ENCODE measurements at places on chromosomes 7 and 10. TPM values are rescaled to one million over a fixed set of nuclear protein-coding genes. Genes with fewer than 3 reads are reported as not detected.

The TAS2R4 gene
- 1.2 TPM for total RNA-seq

The MEOX2 gene
- 0.37 TPM for total RNA-seq

The WNT2 gene
- not detected for total RNA-seq

The C1QL3 gene
- total RNA-seq: 0.12 TPM

The RAB19 gene
- 21.9 TPM for total RNA-seq

The RNF32 gene
- 2.8 TPM for total RNA-seq

The PLCE1 gene
- total RNA-seq: 57.6 TPM

The SPACDR gene
- total RNA-seq: 0.31 TPM

The TMEM139 gene
- total RNA-seq: 21.8 TPM

The NUTM2E gene
- not detected for total RNA-seq

The PRTFDC1 gene
- total RNA-seq: 6.6 TPM

The HOXA5 gene
- 16.2 TPM for total RNA-seq

The RNF148 gene
- 0.25 TPM for total RNA-seq

The HDAC9 gene
- total RNA-seq: 12.3 TPM

The MAGI2 gene
- total RNA-seq: 3.5 TPM

DNA sequence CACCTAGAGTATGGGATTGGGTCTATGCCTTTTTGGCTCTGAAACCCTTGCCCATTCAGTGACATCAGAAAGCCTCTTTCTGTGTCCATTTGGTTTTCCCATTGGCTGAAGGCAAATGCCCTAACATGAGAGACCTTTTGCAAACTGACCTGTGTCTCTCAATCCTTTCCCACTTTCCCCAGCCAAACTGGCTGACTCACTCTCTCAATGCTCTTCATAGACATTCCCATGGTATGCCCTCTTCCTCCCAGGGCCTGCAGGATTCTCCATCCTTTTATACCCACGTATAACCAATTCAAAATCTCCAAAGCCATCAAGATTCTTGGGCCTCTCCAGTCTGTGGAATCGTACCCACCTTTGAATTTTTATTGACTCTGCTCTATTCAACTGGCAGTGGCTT, 563.3 kb downstream of the GATA3 start:
- no peak for DNase-seq

DNA sequence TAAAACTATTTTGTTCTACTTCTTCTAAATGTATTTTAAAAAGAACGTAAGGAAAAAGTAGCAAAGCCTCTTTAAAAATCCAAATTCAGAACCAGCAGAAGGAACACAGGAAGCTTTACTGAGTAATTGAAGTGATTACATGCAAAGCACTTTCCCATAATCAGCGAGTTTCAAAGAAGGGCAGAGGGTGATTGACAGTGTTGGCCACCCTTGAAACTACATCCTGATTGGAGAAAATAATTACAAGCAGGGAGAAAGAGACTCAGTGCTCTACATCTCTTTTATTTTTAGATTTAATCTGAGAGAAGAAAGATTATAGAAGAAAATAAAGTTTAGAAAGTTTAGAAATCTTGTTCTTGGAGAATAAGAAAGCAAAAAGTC, 20.3 kb upstream of the HGF start:
- DNase-seq: no peak

- DNase-seq: no peak
These were observed 68.6 kb downstream of the FRMPD2 start for GRCh38 chr10:48205918-48206317.

DNA sequence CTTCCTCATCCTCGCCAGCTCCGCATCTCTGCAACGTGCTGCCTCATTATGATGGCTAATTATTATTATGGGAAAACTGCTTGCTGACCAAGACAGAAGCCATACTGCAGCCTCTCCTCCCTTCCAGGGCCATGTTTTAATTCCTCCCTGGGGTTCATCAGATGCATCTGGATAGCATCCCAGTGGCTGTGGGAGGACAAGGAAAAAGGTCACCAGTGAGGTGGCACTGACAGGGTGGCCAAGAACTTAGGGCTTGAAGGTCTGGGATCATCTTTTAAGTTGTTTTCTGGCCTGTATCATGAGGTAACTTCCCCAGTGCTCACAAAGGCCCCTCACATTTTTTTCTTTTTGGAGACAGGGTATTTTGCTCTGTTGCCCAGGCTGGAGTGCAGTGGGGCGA, 39.6 kb downstream of the KCNH2 start:
- DNase-seq: no peak

DNA sequence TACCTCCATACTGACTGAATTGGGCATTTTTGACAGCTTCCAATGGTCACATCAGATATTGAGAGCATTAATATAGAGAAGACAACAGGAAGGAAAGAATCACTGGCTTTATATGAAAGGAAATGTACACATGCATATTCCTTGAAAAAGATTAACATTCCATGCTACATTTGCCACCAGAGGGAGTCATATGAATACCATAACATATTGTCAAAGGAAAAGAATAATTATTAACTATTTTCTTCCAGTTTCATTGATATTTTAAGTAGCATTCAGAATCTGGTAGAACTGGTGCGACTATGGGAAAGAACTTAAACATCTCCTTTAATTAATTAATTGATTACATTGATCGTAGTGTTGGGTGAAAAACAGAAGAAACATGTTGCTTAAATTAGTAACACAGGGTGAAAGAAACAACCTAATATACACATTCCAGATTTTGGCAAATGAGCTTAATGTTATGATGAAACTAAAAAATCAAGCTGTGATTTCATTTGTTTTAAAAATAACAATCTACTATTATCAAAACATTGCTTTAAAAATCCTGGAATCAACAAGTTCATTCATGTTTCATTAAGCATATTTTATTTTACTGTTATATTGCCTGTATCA, 71.5 kb downstream of the GPR85 start:
- no peak for DNase-seq

- DNase-seq: no peak
These were observed 117.6 kb upstream of the PDLIM1 start for GRCh38 chr10:95408148-95408960.

GRCh38 chr10:98338896-98339295, 70.9 kb upstream of the LOXL4 start:
- no peak for DNase-seq

DNA sequence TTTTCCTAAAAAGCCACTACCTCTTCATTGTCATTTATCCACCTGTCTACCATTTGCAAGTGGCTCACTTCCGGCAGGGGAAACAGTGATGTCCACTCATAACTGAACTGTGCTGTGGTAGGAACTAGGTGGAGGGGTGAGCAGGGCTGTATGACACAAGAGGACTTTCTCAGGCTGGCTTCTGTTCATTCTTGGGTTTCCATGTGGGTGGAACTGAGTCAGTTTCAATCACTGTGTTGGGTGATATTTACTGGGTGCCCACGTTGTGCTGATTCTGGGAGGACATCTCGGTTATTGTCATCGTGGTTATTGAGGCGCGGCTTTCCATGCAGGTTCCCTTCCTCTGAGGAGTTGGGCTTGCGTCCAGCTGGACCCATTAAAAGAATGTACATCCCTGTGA, 38.8 kb downstream of the RAMP3 start:
- DNase-seq: no peak

GRCh38 chr7:101357433-101357832, 5.2 kb upstream of the COL26A1 start:
- DNase-seq: no peak

GRCh38 chr7:151704960-151705635, 171.8 kb downstream of the PRKAG2 start:
- DNase-seq: no peak

DNA sequence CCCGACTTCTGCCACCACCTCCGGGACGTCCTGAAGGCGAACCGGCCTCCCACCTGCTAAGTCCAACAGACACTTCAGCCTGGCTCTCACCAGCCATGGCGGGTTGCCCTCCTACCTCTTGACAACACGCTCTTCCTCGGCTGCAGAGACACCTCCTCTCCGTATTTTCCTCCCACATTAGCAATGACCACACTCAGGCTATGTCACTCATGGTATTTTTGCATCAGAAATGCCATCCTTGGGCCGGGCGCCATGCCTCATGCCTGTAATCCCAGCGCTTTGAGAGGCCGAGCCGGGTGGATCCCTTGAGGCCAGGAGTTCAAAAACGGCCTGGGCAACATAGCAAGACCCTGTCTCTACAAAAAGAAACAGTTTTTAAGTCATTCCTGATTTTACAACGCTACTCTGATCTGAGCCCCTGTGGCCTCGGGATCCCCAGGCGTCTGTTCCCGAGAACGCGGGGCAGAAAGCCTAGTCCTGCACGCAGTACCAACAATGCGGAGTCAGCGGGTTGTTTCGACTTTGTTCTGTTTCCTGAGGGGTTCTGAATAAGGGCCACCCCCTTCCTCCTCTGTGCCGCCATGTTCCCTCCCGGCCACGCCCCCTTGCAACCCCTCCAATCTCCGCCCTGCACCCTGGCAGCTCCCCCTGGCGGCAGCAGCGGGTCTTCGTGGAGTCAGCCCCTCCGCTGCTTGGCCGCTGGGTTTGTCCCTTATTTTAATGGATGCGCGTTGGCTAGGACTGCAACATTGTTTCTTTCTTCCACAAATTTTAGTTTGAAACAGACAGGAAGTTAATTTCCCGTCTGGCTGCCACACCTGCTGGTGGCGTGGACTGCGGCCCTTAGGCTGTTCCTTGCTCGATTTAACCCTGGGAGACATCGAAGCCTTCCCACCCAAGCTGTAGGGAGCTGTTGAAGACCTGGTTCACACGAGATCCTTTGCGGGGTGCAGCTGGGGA, 9.7 kb upstream of the ZFAND2A start:
- peak; percentile 70 for DNase-seq

DNA sequence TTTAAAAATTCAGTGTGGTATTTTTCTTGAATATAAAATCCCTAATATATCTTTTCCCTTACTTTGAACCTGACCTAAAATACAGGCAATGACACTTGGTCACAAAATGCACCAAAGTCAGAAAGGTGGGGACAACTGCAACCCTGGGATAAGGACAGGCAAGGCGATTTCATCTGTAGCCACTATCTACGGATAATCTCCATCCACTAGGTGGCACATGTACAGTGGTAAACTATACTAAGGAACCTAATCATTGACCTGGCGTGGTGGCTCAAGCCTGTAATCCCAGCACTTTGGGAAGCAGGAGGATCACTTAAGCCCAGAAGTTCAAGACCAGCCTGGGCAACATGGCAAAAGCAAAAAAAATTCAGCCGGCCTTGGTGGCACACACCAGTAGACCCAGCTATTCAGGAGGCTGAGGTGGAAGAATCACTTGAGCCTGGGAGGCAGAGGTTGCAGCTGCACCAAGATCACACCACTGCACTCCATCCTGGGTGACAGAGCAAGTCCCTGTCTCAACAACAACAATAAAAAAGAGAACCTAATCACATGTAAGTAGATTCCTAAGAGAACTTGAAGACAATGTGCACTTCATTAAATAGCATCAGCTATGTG, 98.9 kb downstream of the KMT2C start:
- no peak for DNase-seq

- DNase-seq: no peak
These were observed 118.8 kb downstream of the EBF3 start for GRCh38 chr10:129845111-129845753.

GRCh38 chr7:98130959-98131358, 24.3 kb downstream of the LMTK2 start:
- DNase-seq: no peak

DNA sequence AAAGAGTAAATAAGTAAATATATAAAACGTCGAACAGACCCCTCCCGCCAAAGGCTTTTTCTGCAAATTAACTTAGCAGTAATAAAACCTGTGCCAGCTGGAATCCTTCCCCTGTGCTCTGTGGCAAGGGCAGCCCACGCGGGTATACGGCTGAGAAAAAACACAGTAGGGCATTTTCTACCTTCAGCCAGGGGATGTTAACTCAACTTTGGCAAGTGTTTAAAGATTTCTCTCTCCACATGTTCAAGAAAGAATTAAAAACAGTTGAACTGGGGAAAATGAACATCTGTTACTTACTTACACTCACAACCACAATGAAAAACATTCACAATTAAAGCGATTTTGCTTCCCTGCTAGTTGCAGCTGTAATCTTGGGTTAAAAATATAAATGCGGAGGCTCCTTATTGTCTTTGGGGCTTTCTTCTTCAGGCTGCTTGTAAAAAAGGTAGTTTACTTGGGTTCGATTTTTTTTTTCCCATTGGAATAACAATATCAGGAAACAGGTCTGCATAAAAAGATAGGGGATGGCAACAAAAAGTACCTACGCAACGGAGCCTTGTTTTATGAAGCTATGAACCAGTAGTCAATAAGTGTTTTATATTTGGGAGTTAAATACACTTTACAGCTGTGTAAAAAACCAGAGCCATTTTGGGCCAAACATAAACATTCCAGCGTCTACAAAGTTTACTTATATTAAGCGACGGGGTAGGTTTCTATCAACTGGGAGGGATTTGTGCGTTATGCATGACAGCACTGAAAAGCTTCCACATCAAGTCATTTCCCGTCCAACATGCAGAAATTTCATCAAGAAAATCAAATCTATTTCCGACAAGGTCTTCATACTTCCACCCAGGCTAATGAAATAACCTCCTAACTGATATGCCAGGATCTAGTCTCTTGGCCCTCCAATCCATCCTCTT, 132.7 kb downstream of the TAX1BP1 start:
- no peak for DNase-seq

- DNase-seq: no peak
These were observed 340.2 kb downstream of the SUGCT start for GRCh38 chr7:40474790-40475680.

- DNase-seq: no peak
These were observed 246.1 kb downstream of the REEP3 start for GRCh38 chr10:63767138-63767801.

- no peak for DNase-seq
These were observed 14.2 kb downstream of the GTF2IRD1 start for GRCh38 chr7:74467876-74468275.
